Activated T-helper 2 cell treated with anti-CD3 and anti-CD28 coated beads, Interferon-gamma antibody, Interleukin-2, Interleukin-4, amounts not matched to agents 10 μg/mL and 5 μg/mL and 100 μg/mL, durations not matched to agents 14 hours and 24 hours and 36 hours (primary cell): ENCODE measurements at places on chromosomes 6 and 20. TPM values are rescaled to one million over a fixed set of nuclear protein-coding genes. Genes with fewer than 3 reads are reported as not detected.

The RGS19 gene
- 42.0 and 43.3 TPM in 2 replicates for total RNA-seq

- DNase-seq = no peak
Measured at GRCh38 chr6:151805286-151805840, 2.1 kb upstream of the ESR1 start.

DNA sequence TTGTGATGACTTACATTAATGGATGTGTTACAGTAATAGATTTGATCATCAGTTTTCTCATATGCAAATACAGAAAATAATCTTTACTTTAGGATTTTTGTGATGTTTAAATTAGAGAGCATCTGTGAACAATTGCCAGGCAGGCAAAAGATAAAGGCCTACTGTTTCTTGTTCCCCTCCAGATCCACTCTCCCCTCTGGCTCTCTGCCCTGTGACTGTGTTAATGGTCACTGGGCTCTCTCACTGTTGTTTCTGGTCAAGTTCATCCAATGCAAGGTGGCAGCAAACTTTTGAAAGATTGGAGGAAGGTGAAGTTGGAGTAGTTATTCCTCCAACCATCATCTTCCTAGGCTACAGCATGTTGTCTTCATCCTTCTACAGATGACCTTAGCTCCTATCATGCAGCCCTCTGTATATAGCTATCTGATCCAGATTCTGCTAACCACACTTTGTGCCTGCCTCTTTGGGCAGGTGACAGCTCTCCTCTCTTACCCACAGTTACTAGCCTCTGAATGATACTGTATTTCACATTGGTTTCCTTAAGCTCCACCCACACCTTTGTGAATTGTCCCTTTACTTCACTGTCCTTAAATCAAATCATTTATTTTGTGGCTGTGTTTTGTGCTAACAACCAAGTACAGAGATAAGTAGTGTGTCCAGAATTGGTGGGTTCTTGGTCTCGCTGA lies 48.9 kb upstream of the ARG1 start:
- DNase-seq = no peak

The SEL1L2 gene
- total RNA-seq = not detected in 2 replicates

DNA sequence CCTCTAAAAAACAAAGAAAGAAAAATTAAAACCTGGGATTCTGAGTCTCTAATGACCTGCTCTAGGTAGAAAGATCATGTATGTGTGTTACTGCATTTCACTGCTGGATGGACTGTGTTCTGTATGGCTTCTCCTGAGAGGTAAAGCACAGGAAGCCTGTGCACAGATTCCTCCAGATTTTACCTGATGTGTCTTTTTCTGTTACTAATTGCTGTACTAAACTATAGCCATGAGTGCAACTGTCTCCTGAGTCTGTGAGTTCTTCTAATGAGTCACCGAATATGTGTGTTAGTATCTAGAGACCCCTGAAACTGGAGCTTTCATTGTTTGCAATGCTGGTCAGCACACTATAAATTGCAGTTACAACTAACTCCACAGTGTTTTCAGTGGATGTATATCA lies 270.8 kb downstream of the CDKAL1 start:
- no peak for DNase-seq

- DNase-seq = no peak
Measured at GRCh38 chr20:987677-988076, 14.4 kb downstream of the RSPO4 start.

The RSPH9 gene
- total RNA-seq = not detected in 2 replicates

- no peak for DNase-seq
Measured at GRCh38 chr20:37299718-37300528, 10.5 kb downstream of the MANBAL start.

The MYT1 gene
- not detected in 2 replicates for total RNA-seq

The SYNJ2 gene
- total RNA-seq = 21.5 and 23.6 TPM in 2 replicates
